Cortex of kidney (tissue), 1 donor: ENCODE measurements at places on chromosomes 11 and 22.

DNA sequence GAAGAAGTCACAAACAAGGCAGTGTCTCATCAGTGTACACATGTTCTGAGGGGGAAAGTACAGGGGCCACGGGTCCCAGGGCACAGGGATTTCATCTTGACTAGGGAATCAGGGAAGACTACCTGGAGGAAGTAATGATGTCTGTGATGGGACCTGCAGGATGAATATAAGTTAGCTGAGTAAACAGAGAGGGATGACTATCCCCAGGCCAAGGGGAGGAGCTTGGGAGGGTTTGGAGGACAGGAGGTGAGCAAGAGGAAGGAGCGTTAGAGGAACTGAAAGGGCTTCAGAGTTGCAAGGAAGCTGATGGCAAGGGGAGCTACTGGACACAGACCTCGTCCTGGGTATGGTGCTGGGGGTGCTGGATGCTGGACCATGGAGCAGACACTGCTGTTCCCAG, 56.4 kb downstream of the TRAF6 start:
- DNase-seq: no peak

DNA sequence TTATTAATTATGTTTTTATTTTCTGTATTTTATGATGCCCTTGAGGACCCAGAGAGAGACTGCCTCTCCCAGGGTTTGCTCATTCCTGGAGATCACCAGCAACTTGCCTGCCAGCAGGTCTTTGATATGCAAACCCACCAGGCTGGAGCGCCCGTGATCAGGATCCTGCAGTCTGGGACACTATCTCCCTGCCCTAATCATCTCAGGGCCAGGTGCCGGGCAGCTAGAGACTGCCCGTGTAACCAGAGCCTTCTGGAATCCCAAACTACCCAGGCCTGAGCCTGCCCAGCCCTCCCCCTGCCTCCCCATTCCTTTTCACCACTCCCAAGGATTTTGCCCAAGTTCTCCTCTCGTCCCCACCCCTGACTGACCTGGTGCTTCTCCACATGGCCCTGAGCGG, 52.2 kb upstream of the B3GAT1 start:
- no peak for DNase-seq

DNA sequence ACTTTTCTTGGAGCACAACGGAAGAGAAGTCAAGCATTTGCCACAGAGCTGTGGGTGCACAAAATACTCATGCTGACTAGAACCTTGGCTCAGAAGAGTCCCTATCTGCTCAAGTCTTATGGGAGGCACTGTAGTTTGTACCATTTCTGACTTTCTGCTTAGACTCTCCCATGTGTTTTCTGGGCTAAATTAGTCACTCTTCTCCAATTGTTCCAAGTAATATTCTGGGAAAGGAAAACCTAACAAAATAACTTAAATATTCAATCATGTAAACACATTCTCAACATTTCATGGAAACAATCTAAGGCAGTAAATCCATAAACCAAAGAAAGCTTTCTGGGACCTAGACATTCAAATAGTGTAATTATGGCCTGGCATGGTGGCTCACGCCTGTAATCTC, 220.7 kb downstream of the SWAP70 start:
- no peak for DNase-seq

GRCh38 chr11:120909676-120910416, 114.1 kb upstream of the TBCEL start:
- no peak for DNase-seq

GRCh38 chr11:58391879-58392278, 14.8 kb downstream of the OR5B3 start:
- DNase-seq: no peak

DNA sequence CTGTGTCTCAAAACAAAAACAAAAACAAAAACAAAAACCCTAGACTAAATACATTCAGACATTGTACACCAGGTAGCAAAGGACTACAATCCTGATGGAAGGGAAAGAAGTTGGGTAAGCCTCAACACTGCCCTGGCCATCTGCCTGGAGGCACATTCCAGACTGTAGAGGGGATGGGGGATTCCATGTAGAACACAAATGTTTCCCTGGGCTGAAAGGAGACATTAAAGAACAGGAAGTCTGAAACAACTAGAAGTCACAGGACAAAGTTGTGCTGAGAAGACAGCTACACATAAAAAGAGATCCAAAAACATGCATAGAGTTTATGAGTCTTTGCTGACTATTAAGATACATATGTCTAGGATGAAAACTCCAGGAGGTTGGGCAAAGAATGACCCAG, 83.9 kb downstream of the RRAS2 start:
- DNase-seq: no peak
